GM13977 (cell line): ENCODE measurements at places on chromosomes 2 and 18.
A peak's percentile ranks its signal among the peaks of the same experiment; 100 is the strongest.

DNA sequence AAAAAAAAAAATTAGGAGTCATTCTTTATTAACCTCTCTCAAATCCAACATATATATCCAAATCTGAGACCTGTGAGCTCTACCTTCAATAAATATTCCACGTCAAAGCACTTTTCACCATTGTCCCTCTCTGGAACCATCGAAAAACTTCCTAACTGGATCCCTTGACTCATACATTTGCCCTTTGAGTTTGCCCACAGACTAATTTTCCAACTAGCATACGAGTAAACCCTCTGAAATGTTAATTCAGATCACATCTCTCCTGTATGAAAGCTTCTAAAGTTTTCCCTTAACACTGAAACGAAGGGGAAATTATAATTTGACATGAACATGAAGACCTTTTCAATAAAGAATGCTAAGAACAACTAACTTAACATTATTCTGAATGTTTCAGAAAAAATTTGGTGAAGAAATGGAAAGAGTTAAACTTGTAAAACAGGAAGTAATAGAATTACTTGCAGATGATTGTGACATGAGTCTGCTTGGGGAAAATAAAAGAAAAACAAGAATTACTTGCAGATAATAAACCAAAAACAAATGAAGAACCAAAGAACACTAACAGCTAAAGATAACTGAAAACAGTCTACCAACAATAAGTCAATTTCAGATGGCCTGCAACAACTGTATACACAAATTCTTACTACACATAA is 110.6 kb downstream of the C2orf74 start:
- DNase-seq, result no peak

- peak; percentile 79 for DNase-seq
These were observed 6.8 kb downstream of the SCTR start for GRCh38 chr2:119517433-119517832.

DNA sequence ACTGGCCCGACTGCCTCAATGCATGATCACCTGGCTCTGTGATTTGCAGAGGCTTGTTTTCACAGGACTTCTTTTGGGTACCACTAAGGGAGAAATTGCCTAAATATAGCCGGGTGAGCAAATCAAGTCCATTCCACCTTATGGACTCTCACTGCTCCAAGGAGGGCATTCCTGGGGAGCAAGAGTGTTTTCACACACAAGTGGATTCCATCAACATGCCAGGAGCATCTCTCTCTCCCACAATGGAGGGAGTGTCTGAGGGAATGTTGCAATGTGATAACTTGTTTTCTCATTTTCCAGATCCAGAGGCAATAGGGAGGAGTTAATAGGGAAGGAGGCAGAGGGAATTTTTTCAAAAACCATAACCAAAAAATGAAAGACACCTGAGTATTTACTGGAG is 250.7 kb downstream of the SATB2 start:
- DNase-seq, result no peak

DNA sequence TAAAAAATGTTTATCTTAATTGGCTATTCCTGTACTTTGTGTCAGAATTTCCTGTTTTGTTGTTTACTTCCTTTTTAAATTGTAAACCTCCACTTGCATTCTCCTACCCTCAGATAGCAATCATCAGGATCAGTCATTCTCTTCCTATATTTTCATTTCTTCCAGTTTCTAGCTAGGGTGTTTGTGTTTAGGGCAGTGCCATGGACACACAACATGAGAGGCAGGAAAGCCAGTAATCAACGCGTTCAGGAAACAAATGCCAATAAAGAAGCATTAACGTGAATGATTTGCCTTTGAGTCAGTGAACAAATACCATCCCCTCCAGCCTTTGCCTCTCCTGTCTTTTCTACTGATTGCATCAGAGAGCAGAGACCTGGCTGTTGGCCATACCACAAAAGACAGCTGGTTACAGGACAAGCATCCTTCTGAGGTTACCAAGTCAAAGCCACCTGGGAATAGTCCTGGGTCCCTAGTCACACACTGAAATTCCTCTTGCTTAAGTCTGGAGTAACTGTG is 56.7 kb upstream of the FHL2 start:
- DNase-seq, result no peak

GRCh38 chr2:101958061-101958460 is 33.7 kb upstream of the IL1R2 start:
- no peak for DNase-seq

DNA sequence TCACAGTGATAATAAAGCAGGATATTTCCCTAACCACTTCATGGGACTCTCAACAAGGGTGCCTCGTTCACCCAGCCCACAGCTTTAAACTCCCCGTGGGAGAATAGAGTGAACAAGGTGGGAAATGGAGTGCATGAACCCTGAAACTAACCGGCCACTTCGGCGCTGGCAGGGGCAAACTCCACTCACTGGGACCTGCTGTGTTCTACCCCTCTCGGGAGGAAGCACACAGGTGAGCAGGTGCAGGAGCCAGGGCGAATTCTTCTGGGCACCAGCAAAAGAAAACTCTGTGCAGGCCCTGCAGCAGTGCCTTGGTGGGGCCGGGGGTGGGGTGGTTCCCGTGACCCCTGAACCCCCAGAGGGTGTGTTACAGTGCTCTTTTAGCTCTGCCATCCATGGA is 2029.1 kb upstream of the LRRTM1 start:
- DNase-seq, result no peak

- no peak for DNase-seq
These were observed 117.9 kb upstream of the ID2 start for GRCh38 chr2:8563814-8564474.

GRCh38 chr18:12470382-12471075 is 62.8 kb downstream of the PRELID3A start:
- DNase-seq, result no peak

DNA sequence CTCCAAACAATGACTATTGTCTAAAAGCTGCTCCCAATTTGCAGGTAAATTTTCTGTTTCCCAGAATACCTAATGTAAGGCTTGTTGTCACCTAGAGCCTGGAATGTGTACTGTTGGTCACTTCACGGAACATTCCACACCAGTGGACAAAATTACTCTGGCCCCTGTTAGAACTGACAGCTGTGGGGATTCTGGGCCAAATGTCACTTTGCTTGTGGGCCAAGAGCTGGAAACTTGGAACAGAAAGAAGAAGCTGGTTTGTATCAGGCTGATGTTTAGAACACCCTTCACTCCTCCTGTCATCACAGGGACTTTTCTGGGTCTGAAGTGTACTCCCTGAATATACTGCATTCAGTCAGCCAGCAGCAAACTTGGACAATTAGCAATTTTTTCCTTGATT is 495.6 kb upstream of the SYT4 start:
- no peak for DNase-seq

- no peak for DNase-seq
These were observed 22.0 kb downstream of the AP1S3 start for GRCh38 chr2:223815186-223815883.

GRCh38 chr2:168536925-168537466 is 80.9 kb downstream of the CERS6 start:
- DNase-seq, result no peak

DNA sequence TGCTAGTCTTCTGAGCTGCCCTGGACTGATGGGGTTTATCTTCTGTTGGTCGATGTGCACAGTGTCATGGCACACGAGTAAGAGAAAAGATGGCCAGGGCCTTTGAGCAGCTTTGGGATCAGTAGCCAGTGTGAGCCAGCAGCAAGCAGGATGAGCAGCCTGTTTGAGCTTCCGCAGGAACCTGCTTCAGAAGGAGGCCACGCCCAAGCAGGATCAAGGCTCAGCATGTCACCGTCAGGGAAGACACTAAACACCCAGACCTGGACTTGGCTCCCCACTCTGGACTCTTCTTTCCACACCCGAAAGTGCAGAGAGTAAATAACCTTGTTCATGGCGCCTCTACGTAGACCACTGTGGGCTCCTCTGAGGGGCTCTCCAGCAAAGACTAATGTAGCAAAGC is 25.2 kb upstream of the ASB1 start:
- DNase-seq, result no peak

DNA sequence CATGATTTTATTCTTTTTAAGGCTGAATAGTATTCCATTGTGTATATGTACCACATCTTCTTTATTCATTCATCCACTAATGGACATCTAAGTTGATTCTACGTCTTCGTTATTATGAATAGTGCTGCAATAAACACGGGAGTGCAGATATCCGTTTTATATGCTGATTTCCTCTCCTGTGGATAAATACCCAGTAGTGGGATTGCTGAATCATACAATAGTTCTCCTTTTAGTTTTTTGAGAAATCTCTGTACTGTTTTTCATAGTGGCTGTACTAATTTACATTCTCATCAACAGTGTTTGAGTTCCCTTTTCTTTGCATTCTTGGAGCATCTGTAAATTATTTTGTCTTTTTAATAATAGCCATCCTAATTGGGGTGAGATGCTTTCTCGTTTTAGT is 114.5 kb downstream of the RGPD3 start:
- no peak for DNase-seq

GRCh38 chr2:166091439-166091838 is 36.4 kb downstream of the SCN1A start:
- DNase-seq, result no peak

- DNase-seq, result no peak
These were observed 474.9 kb downstream of the NRXN1 start for GRCh38 chr2:50556934-50557575.

GRCh38 chr2:189798312-189799029 is 14.2 kb downstream of the PMS1 start:
- peak; percentile 28 for DNase-seq

DNA sequence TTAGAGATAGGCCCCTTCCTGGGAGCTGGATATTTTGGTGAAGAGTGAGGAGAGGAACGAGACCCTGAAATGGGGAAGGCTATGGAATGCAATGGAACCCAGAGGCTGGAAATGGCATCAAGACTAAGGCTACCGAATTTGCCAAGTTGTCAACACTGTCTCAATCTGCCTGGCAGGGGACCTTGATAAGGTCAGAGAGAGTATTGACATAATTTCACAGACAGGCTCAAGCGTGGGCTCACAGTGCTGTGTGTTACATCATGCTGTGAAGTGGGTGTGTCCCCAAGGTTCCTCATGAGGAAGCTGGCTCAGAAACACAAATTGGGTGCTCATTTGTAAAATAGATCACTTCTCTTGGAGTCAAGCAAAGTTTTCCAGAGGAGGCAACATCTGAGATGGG is 51.8 kb upstream of the CYRIA start:
- DNase-seq, result no peak

GRCh38 chr2:99734236-99734635 is 244.4 kb upstream of the REV1 start:
- no peak for DNase-seq

DNA sequence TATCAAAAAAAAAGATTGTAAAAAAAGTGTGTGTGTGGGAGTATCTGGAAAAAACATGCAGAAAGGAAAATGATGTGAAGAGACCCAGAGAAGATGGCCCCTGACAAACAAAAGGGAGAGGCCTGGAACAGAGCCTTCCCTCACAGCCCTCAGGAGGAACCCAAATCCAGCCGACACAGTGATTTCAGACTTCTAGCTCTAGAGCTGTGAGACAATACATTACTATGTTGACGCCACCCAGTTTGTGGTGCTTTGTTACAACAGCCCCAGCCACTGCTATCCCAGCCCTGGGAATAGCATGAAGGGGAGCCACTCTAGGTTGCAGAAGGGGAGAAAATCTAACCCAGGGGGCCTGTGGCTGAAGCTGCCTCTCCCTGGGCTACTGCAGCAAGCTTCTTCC is 59.0 kb upstream of the ZBTB7C start:
- no peak for DNase-seq

- no peak for DNase-seq
These were observed 29.8 kb downstream of the SLC1A4 start for GRCh38 chr2:65019010-65019409.

DNA sequence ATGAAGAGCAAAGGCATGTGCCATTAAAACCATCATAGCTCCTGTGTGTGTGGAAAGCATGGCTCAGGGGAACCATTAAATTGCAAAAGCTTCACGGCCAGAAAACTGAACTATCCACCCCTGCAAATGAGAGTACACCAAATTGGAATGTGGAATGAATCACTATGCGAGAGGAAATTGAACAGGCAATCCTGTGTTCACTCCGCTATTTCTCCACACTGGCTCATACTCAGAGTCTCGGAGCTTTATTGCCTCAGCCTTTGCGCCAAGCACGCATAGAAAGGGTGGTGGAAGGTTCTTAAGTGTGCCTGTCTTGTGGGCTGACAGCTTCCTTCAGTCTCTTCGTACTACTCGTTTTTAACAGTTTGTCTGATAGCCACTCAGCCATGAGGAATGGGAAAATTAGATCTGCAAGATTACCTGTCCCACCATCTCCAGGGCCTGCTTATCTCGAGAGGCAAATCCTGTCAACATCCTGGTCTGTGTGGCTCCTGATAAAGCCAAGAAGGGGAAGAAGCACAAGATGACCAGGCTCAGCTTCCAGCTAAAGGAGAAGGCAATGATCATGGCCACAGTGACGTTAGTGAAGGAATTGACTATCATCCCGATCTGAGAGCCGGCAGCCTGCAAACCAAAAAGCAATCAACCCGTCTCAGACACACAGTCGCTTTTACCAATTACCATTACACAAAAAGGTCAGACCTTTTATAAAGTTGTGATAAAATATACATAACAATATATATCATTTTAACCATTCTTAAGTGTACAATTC is 34.9 kb downstream of the G6PC2 start:
- DNase-seq, result no peak

DNA sequence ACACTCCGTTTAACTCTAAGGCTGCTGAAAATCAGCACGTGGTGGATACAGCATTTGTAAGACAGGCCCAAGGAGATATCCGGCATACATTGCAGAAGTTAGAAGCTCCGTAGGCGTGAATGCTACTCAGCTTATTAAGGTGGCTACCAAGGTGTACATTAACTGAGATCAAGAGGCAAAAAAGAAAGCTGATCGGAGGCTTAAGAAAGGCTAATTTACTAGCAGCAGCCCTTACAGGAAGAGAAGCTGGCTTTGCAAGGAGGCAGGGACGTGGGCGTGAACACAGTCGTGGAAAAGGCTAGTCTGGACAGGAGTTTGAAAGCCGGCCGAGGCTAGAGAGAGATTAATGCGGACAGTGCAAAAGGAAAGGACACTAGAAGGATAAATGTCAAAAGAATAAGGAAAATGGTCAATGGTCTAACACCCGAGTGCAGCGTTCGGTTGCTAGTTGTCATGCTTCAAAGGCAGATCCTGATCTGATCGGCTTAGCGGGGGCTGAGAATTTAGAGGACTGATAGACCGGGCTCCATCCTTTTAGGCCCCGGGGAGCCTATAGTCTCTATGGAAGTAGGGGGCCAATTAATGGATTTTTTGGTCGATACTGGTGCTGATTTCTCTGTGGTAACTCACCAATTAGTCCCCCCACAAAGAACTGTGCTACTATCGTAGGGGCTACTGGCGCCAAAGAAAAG is 45.6 kb upstream of the SELENOI start:
- DNase-seq, result no peak
